ENCODE measurements at places on chromosomes 7 and 10.
A peak's percentile ranks its signal among the peaks of the same experiment; 100 is the strongest.

DNA sequence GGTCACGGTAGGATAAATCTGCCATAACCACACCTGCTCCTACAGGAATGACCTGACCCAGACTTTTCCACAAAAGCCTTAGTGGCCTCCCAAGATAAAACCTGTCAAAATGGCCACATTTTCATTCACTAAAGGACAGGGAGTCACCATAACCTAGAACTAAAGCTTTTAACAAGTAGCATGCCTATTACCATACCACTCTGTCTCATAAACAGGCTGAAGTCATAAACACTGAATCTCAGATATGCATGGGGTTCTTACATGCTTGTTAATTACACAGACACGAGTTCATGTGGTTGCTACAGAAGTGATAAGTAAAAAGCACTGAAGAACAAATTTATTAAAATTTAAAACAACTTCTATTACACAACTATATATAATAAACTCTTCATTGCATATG is 56.0 kb downstream of the HIPK2 start:
- no peak for DNase-seq

DNA sequence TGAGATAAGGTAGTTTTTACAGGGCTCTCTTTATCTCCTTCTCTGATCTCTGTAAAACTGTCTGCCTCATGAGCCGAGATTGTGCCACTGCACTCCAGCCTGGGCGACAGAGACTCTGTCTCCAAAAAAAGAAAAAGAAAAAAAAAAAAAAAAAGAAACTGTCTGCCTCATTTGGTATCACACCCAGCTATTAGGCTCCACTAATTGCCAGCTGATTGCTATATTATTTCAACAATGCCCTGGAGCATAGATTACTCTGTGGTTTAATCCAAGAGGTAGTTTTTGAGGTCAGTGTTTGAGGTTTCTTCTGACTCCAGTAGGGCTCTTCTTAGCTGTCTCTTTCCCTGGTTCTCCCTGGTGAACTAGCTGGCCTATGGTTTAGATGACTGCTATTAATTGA is 268.1 kb upstream of the PLPP4 start:
- no peak for DNase-seq

- no peak for DNase-seq
These were observed 629.0 kb upstream of the IGFBP3 start for GRCh38 chr7:46549892-46550639.

- DNase-seq: no peak
These were observed 15.2 kb upstream of the DNAAF5 start for GRCh38 chr7:711093-711921.

DNA sequence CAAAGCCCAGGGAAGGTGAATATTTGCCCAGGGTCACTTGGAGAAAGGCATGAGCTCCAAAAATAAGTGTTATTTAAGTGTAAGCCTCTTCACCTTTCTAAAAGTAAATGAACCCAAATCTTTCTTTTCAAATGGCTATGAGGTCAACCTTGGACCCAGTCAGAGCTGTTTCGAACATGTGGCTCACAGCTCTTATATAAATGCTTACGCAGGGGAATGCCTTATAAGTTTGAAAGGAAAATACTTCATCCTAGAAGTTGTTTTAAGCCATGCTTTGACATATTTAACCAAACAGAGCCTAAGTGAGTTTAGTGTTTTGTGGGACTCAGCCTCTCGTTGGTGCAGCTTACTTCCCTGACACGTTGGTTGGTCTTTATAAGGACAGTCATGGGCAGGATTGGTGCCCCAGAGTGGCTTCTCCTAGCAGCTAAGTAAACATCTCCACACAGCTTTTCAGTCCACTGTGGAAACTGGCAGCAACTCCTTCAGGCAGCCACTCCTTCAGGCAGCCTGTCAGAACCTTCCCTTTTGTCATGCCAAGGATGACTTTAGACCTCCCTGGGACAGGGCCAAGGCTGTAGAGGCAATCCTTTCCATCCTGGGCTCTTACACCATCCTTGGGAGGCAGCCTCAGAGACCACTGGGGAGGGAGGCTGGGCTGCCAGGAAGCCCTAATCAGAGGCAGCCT is 43.6 kb downstream of the MINDY4 start:
- DNase-seq: no peak

DNA sequence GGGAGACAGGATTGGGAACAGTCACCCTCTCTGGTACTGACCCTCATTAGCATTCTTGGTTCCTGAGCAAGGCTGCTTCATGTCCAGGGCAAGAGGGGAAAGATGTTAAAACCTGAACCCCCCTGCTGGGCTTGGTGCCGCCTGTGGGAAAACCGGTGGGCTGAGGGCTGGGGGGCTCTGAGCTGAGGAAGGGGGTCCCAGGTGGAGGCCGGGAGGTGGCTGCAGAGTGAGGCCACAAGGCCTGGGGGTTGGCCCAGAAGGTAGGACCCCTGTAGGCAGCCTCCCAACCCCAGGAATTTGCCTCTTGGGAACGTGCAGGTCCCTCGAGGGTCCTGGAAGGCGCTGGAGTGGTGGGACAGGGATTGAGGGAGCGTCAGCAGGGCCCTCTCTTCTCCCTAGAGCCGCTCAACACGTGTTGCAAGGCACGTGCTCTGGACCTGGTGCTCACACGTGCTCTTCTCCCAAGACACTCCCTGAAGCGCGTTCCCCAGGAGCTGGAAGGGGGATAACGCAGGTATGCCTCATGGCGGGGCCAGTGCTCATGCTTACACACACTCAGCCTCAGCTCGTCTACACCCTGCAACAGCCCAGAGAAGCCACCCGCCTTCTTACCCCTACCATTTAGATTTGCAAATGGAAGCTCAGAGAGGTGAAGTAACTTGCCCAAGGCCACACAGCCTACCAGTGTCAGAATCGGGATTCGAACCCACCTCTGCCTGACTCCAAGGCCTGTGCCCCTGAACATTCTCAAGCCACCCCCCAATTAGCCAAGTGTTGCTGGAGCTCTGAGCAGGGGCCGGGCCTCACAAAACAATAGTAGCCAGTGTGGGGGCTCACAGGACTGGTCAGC is 64.4 kb downstream of the LHPP start:
- no peak for DNase-seq

GRCh38 chr10:122648599-122649428 is 50.8 kb downstream of the C10orf120 start:
- DNase-seq: peak; percentile 59

Measured in putamen (tissue), 1 donor.